ENCODE measurements at places on chromosomes 16 and 17. TPM values are rescaled to one million over a fixed set of nuclear protein-coding genes. Genes with fewer than 3 reads are reported as not detected.

Gene C17orf67
- 0.35 TPM for total RNA-seq

Gene KREMEN2
- total RNA-seq = not detected

Gene HS3ST4
- total RNA-seq = not detected

Gene RAB37
- 0.53 TPM for total RNA-seq

Gene AMDHD2
- 19.6 TPM for total RNA-seq

All from myometrial cell (primary cell).